ENCODE measurements at places on chromosomes 13 and 19. TPM values are rescaled to one million over a fixed set of nuclear protein-coding genes. Genes with fewer than 3 reads are reported as not detected.

GRCh38 chr13:71643448-71643860 lies 223.6 kb downstream of the DACH1 start:
- no peak for DNase-seq

Gene B3GNT8
- 0.89 TPM for total RNA-seq

Gene BIVM
- 19.4 TPM for total RNA-seq

DNA sequence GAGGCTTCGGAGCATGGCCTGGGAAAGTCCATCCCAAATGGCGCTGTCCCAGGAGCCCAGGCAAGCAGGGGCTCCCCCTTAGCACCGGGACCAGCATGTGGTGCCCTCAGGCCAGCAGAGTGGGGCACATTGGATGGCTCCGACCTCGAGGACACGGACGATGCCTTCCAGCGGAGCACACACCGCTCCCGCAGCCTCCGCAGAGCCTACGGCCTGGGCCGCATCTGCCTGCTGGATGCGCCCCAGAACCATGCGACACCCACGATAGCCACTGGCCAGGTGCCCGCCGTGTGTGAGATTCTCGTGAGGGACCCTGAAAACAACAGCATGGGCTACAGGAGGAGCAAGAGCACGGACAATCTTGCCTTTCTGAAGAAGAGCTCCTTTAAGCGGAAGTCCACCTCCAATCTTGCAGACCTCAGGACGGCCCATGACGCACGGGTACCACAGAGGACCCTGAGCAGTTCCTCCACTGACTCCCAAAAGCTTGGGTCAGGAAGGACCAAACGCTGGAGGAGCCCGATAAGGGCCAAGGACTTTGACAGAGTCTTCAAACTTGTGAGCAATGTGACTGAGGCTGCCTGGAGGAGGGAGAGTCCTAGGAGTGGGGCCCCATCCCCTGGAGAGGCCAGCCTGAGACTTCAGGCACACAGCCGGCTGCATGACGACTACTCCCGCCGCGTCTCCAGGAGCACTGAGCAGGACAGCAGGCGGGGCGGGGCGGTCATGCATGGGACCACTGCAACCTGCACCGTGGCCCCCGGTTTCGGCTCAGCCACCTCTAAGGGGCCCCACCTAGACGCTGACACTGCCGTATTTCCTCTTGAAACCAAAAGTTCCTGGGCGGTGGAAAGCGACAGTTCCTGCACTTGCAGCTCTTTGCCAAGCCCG lies 63.1 kb downstream of the SPATA13 start:
- no peak for DNase-seq

Gene MBD3L2B
- total RNA-seq: not detected

- no peak for DNase-seq
Observed at GRCh38 chr19:17554968-17555479, 425 bp upstream of the COLGALT1 start.

Gene POMP
- total RNA-seq: 37.4 TPM

Gene ENOX1
- total RNA-seq: not detected

DNA sequence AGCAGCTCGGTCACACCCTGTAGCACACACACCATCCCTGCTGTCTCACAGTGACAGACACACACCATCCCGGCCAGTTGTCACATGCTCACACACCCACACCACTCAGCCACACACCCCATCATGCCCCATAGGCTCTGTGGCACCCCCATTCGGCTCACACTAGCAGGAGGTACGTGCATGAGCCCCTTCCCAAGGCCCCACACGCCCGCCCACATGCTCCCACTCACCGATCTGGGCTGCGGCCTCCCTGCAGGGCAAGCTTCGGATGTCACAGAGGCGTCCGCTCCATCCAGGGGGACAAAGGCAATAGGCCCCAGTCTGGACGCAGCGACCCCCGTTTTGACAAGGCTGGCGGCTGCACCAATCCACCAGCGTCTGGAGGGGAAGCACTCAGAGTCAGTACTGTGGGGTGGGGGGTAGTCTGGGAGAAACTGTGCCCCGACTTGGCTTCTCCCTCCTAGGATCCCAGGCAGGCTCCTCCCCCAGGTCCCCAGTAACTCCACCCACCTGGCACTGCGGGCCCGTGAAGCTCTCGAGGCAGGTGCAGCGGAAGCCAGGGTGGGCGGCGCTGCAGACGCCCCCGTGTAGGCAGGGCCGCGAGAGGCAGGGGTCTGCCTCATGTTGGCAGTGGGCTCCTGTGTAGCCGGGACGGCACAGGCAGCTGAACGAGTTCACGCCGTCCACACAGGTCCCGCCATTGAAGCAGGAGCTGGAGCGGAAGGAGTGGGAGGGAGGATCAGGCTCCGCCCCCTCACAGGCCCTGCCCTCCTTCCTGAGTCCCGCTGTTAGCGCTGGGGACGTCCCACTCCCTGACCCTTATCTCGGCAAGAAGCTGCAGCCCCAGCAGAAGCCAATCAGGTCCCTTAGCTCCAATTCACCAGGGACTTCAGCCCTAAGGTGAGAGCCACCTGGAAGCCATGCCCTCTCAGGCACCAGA lies 20.1 kb downstream of the NOTCH3 start:
- peak; percentile 48 for DNase-seq

Gene TNFSF9
- not detected for total RNA-seq

- DNase-seq: no peak
Observed at GRCh38 chr13:25819856-25820530, 231.8 kb downstream of the SHISA2 start.

DNA sequence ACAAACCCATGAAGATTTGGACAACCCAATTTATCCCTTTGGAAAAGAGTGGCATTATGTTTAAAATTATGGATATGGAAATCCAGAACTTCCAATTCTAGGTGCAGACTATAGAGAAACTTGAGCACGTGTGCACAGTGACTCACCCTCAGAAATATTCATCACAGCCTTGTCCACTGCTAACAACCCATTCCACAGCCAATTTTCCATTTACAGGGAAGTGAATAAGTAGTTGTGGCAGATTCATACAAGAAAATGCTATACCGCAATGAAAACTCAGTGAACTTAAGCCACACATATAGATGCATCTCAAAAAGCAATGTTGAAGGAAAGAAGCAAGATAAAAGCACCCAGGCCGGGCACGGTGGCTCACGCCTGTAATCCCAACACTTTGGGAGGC lies 133.3 kb downstream of the USP12 start:
- DNase-seq: no peak

- DNase-seq: no peak
Observed at GRCh38 chr13:68107667-68108066, 877.5 kb upstream of the PCDH9 start.

Gene KIR2DL3
- not detected for total RNA-seq

GRCh38 chr13:23254506-23254905 lies 73.7 kb downstream of the SGCG start:
- DNase-seq: no peak

GRCh38 chr13:29908416-29909080 lies 58.1 kb upstream of the UBL3 start:
- DNase-seq: no peak

DNA sequence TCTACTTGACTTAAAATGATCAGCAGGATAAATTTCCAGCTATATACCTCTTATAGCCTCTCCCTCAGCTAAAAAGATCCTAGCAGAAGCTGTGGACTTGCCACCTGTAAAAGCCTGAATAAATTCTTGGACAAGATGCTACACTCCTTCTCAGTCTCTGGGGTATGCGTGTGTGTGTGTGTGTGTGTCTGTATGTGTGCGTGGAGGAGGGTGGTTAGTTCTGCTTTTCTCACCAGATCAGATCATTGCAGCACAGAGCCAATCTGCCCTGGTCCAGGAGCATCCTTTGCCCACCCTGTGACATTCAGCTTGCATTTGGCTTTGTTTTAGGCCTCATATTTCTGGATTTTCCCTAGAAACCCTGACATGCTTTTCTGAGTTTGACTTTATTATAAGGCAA lies 438.3 kb downstream of the RFC3 start:
- DNase-seq: no peak

Gene CDKN2D
- 2.8 TPM for total RNA-seq

GRCh38 chr13:42354241-42355091 lies 82.5 kb downstream of the AKAP11 start:
- DNase-seq: no peak

Gene PSG2
- not detected for total RNA-seq
